ENCODE measurements at places on chromosomes 3 and 15.

- no peak for DNase-seq
Measured at GRCh38 chr15:83959477-83959876, 276.1 kb upstream of the GOLGA6L4 start.

GRCh38 chr15:66780172-66780972 lies 78.3 kb downstream of the SMAD6 start:
- no peak for DNase-seq

GRCh38 chr3:43540624-43541023 lies 81.2 kb downstream of the ANO10 start:
- no peak for DNase-seq

- DNase-seq, result no peak
Measured at GRCh38 chr3:31029706-31030105, 135.2 kb upstream of the GADL1 start.

DNA sequence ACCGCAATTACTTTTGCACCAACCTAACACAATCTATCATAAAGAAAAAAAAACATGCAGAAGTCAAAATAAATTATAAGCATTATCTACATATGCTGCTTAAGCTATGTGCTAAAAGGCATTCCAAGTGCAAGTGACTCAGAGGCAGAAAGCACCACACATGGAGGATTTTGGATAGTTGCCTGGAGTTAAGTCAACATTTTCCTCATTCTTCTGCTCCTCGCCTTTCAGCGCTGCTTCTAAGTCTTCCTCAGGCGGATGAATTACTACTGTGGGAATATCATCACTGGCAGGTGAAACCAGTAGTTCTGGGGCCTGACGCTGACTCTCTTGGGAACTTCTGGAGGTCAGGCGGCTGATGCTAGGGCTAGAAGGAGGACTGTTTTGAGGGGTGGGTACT lies 53.1 kb downstream of the SLC4A7 start:
- no peak for DNase-seq

DNA sequence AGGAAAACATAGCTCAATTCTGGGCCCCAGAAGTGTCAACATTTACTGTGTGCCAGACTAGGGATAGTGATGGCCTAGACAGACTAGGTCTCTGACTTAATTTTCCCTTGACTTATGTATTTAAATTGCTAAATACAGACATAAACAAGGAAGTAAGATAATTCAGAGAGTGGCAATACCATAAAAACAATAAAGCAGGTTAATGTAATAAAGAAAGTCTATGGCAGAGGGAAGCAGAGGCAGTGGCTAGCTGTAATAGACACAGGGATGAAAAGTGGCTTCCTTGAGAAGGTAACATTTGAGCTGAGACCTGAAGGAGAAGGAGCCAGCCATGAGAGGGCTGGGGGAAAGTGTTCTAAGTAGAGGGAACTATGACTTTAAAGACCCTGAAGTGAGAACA lies 95.7 kb downstream of the TNIK start:
- no peak for DNase-seq

- no peak for DNase-seq
Measured at GRCh38 chr15:68778876-68779275, 41.8 kb downstream of the ANP32A start.
